SJSA1 (cell line): ENCODE measurements at places on chromosomes 11 and 22.

GRCh38 chr11:80085563-80085962, 644.7 kb upstream of the TENM4 start:
- DNase-seq, result no peak

GRCh38 chr11:118291477-118292135, 12.9 kb upstream of the CD3E start:
- DNase-seq, result no peak

DNA sequence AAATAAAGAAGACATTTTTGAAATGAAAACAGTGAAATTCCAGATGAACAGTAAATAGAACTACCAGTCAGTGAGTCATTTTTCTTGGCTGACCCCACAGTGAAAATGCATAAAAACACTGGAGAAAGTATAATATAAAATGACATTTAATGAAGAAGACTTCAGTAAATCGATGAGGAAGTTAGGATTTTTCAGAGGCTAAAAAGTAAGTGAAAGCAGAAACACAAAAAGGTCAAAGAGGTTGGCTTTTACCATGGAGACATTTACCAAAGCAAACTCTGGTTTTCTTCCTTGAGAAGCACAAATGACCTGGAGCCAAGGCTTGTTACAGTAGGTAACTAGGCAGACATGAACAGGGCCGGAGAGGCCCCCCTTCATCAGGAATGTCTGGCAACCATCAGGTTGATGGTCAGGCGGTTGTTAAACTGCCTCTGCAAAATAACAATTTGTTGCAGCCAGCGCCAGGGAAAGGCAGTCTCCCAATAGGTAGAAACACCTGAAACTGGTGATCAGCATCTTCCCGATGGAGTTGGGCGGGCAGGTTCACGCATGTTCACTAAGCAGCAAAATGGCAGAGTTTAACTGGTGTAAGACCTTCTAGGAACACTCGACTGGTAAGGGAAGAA, 16.7 kb upstream of the TMEM123 start:
- DNase-seq, result no peak

GRCh38 chr11:78801161-78801884, 226.7 kb upstream of the NARS2 start:
- DNase-seq, result no peak

DNA sequence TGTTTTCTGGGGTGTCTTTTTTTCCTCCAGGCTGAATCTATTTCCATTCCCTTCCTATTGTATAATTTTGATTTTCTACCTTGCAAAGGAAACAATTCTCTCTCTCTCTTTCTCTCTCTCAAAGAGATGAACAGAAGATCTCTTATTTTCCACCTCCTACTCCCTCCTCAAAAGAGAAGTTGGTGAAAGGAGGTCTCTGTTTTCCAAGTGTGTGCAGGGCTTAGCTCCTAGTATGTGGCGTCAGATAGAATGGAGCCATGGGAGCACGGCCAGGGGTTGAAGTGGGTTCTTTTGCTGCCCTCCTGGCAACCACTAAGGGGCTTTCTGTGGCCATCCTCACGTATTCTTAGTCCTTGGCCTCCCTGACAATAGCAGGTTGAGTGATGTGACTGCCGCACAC, 480 bp downstream of the TRIM34 start:
- no peak for DNase-seq

DNA sequence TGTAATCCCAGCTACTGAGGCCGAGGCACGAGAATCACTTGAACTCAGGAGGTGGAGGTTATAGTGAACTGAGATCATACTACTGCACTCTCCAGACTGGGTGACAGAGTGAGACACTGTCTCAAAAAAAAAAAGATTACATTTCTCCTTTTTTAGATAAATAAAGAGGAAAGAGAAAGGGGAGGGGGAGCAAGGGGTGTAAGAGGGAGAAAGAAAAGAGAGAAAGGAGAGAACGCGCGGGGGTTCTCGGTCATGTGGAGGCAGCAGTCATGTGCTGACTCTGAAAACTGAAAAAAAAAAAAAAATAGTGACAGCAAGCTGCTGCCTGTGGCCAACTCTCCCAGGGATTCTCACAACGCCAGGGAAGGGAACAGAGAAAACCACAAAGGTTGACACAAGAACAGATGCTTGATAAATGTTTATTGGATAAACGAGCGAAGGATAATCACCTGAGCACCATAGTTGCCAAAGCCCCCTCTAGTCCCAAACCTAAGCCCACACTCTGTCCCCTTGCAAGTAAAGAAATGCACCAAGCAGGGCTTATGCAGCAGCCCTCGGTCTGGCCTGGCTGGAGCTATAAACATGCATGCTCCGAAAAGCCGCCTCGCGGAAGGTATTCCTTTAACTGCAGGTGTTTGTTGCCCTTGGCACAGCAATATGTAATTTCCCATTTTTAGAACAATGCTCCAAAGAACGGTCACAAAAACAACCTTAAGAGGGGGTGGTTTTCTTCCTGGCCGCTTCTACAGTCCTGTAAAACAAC, 14.5 kb downstream of the SCGB1A1 start:
- DNase-seq, result no peak

DNA sequence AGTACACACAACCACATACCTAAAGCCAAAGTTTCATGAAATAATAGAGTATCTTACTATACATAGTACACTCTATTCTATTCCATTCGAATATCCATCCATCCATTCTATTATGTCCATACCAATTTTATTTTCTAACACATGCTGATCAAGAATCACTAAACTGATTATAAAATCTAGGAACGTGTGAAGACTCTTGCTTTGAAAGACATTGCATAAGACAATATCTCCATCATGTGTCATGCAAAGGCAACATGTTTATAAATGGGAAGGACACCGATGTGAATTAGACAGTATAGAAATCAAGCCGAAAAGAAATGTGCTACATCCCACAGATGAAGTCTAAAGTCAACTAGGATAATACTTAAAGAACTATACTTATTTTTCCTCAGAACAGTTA, 1561.5 kb upstream of the TENM4 start:
- DNase-seq, result no peak

DNA sequence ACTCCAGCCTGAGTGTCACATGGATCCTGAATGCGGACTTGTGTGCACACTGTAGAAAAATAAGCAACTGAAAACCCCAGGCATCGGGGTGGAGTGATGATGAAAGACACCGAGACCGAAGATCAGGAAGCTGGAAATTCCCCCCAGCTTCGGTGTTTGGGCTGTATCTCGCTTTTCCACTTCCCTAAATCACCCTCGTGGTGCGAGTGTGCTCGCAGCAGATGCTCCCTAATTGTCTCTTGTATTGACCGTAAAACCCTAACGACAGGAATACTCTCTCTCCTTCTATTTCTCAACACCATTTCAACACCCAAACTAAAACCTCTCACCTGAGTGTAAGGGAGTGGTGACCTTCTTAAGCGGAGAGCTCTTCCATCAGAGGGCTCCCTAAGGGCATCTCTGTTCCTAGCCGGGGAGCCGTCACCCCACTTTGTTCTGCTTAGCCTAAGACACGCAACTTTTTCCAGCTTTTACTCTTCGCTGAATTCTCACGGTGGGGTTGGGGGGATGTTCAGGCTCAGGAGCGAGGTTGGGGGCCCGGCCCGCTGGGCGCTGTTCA, 635 bp upstream of the GRK3 start:
- no peak for DNase-seq

DNA sequence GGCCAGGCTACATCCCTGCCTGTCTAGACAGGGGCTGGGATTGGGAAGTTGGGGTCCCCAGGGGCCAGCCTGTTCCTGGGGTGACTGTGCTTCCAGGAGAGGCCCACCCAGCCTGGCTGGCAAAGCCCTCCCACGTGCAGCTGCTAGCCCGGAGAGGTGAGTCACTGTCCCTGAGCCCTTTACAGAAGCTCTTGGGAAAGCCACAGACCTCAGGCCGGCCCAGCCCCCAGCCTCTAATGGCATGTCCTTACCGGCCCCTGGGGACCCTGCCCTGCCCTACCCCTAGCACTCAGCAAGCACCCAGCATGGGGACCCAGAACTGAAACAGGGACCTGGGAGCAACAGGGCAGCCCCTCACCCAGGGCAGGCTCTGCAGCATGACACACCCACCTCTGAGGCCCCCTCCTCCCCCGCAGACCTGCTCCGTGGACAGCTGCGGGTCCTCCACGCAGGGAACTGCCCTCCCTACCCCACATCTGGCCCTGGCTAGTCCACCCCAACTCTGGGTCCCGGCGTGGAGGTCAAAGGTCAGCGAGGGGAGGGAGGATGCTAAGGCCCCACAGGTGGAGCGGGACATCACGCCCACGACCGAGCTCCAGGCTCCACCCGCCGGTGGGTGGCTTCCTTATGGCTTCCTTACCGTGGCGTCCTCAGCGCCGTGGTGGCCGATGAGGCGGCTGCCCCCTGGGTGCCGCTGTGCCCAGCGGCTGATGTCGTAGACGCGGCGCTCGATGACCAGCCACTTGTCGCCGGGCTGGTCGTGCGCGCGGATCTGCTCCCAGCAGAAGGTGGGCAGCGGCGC, 615 bp downstream of the FADS3 start:
- DNase-seq, result peak; percentile 96

DNA sequence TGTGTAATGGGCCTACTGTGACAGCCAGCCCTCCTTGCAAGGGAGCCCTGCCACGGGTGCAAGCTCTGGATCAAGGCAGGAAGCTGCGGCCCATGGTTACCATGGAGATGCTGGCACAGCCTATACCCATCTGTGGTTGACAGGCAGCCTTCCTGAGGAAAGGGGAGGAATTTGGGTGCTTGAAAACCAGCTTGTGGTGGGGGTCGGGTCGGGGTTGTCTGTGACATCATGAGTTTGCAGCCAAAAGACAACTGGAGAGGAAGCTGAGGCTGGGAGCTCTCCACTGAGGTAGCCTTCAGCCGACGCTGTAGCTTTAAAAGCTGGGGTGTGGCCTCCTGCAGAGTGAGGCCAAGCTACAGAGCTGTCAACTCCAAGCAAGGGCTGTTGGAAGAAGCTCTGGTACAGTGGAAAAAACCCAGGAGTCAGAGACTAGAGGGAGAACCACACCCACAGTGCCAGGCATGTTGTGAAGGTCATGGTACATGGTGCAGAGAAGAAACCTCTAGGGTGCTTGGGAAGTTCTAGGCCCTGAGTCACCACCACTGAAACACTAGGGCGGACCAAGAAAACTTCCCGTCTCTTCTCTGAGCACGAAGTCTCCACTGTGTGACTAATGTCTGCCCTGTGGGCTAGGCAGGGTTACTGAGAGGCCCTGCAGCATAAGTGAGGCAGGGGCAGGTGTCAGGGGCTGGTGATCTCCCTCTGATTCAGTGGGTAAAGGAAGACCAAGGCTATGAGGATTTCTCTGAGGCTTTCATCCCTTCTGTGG, 10.8 kb upstream of the LDHA start:
- peak; percentile 96 for DNase-seq

GRCh38 chr22:22703715-22704114, 59.3 kb downstream of the GGTLC2 start:
- DNase-seq, result no peak

DNA sequence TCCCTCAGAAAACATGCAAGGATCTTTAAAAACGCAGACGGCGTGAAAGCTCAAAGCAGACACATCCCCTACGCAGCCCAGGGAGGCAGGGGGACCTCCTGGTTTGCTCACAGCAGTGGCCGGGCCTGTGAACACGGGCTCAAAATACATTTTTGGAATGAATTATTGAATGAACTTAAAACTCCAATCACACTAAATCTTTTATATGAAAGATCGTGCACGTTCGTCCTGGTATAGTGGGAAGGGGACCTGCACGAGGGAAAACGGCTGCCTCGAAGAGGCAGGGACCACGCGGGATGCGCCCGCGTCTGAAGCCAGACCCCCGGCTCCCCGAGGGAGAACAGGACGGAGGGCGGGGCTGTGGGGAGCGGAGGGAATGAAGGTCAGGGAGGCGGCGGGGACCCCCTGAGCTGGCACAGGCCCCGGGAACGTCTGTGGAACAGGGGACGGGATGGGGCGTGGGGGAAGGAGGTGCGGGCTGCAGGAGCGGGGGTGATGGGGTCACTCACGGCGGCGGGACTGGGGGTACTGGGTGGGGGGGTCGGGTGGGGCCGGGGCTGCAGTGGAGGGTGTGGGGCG, 1.3 kb upstream of the PANX2 start:
- DNase-seq, result no peak

DNA sequence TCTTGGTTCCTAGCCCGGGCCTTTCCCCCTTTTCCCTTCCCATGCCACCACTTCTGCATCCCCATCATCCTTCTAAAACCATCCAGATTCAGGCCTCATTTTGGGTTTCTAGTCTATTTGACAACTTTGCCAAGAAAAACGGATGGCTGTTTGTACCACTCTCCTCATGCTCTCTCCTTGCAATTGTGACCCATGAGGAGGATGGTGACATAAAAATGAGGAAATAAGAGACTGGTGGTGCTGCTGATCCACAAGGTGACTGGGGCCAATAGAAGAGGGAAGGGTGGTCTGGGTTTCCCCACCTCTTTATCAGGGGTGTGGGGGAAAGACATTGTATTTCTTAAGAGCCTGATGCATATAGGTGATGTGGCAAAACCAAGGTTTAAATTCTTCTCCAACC, 1.0 kb downstream of the MS4A4A start:
- no peak for DNase-seq
